ENCODE measurements at places on chromosomes 1 and 21. TPM values are rescaled to one million over a fixed set of nuclear protein-coding genes. Genes with fewer than 3 reads are reported as not detected.

The RNF223 gene
- not detected for total RNA-seq

GRCh38 chr1:159211331-159212136, 6.9 kb downstream of the ACKR1 start:
- DNase-seq, result no peak

- DNase-seq, result no peak
Observed at GRCh38 chr1:226697151-226697928, 41.7 kb downstream of the ITPKB start.

- DNase-seq, result no peak
Observed at GRCh38 chr1:189499736-189500135, 977.9 kb downstream of the BRINP3 start.

Measured in CD4-positive, alpha-beta T cell (primary cell).